ENCODE measurements at places on chromosomes 2 and 18. TPM values are rescaled to one million over a fixed set of nuclear protein-coding genes. Genes with fewer than 3 reads are reported as not detected.

GRCh38 chr2:205424326-205424725 lies 258.0 kb upstream of the NRP2 start:
- no peak for DNase-seq

Gene COLEC11
- 0.75 TPM for total RNA-seq

DNA sequence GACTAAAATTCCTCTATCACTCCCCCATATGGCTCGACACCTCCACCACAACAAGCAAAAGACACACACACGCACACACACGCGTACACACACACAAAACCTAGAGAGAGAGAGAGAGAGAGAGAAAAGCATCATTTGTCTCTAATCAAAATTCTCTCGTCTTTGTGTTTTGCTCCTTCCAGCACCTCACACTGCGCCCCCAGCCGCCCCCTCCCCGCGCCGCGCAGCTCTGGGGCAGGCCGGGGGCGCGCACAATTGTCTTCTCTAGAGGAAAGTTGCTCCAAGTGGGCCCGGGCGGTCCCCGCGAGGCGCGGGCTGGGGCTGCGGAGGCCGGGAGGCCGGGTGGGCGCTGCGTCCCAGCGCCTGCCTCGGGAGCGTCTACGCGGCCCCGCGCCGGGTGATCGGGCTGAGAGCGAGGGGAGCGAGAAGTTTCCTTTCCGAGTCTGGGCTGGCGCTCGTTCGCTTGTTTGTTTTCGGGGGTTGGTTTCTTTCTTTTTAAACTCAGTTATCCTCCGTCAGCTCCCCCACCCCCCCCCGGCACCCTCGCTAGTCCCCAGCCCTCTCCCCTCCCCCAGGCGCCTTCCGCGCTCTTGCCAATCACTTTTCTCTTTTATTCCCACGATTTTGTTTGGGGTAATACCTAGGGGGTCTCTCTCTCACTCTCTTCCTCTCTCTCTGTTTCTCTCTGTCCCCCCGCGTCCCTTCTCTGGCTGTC lies 4.1 kb downstream of the ZEB2 start:
- no peak for DNase-seq

Gene TCF7L1
- total RNA-seq = 10.3 TPM

DNA sequence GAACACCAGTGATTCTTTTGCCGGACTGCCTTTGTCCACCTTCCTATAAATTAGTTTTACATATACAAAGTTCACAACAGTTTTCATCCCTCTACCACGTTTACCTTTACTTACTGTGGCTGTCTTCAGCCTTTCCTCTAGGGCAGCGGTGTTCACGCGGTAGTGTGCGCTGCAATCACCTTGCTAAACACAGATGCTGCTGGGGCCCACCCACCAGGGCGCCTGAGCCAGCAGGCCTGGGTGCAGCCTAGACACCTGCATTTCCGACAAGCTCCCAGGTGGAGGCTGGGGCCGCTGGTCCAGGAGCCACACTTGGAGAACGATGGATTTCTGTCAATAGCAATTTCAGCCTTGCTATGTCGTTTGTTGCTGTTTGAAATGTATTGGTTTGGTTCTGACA lies 83.1 kb downstream of the NDUFA10 start:
- DNase-seq = no peak

GRCh38 chr2:46836295-46837111 lies 79.1 kb downstream of the MCFD2 start:
- DNase-seq = no peak

Gene CHST10
- total RNA-seq = 4.9 TPM

Gene SCYGR4
- not detected for total RNA-seq

Gene IL36A
- not detected for total RNA-seq

Gene CD8B
- not detected for total RNA-seq

DNA sequence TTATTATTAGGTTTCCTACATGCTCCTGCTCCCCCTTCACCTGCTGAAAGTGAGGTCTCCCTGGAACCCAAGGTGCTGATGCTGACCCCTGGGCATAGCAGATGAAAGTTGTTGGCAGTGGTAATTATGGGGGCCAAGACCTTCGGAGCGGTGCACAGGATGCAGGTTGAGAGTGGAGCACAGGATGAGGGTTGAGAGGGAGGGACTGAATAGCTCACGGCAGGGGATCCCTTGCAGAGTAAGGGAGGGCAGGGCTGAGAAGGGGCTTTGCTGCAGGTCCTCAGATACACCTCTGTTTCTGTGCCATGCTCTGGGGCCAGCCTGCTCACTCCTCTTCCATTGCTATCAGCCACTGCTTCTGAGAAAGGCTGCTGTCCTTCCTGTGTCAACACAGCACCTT lies 163.3 kb downstream of the FHOD3 start:
- no peak for DNase-seq

Gene ATP8B1
- 30.9 TPM for total RNA-seq

- no peak for DNase-seq
Measured at GRCh38 chr2:6639929-6640620, 225.6 kb downstream of the CMPK2 start.

Gene ALKAL2
- total RNA-seq = 26.7 TPM

GRCh38 chr2:45224321-45224992 lies 215.2 kb upstream of the SIX2 start:
- DNase-seq = no peak

GRCh38 chr2:238159071-238159539 lies 335 bp downstream of the ERFE start:
- no peak for DNase-seq

Data from ascending aorta (tissue), 2 donors.